Gastroesophageal sphincter (tissue), 4 donors: ENCODE measurements at places on chromosomes 1 and 21.

DNA sequence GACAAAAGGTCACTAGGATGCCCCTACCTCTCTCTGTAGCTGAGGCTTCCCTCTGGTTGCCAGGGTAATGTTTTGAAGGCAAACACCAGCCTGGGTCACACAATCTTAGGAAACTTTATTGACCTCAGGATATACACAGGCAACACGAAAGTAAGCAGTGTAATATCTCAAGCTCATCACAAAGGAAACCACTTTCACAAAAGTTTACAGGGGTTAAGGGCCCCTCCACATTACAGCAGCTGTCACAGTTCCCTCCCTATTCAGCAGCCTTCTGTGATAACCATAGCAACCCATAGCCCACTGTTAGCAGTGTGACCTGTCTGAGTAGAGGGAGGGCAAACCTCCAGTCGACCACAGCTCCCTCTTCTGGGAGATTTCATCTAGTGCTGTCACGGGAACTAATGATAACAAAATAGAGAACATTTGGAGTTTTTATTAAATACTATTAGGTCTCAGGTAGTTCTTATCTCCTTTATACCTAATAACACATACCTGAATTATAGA lies 149.8 kb downstream of the PTPRC start:
- ATAC-seq, result no peak

- ATAC-seq, result no peak
Measured at GRCh38 chr1:63713627-63714481, 60.0 kb upstream of the ROR1 start.

- no peak for ATAC-seq
Measured at GRCh38 chr1:6424000-6424565, 493 bp upstream of the ESPN start.

GRCh38 chr1:153649863-153650235 lies 8.7 kb upstream of the SNAPIN start:
- ATAC-seq, result no peak

- no peak for ATAC-seq
Measured at GRCh38 chr1:101005871-101006270, 19.7 kb downstream of the DPH5 start.

- no peak for ATAC-seq
Measured at GRCh38 chr1:175927944-175928343, 184.5 kb upstream of the TNR start.

DNA sequence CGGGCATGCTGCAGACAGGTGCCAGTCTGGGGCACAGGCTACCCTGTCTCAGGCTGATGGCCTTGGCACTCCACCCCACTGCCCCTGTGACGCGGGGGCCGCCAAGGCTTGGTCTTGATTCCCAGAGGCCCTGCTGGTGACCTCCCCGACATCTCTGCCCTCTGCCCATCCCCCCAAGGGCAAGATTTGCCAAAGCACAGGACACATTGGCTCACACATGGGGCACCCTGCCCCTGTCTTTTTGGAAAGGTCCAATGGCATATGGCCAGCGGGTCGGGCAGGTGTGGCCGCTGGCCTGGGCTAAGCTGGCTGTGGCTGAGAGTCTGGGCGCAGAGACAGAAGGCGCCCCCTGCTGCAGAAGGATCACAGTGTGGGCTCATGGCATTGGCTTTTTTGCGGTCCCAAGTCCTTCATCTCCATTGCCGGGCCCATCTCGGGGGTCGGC lies 4.6 kb downstream of the MIB2 start:
- no peak for ATAC-seq

GRCh38 chr21:34517039-34517438 lies 5.0 kb upstream of the KCNE1 start:
- no peak for ATAC-seq

DNA sequence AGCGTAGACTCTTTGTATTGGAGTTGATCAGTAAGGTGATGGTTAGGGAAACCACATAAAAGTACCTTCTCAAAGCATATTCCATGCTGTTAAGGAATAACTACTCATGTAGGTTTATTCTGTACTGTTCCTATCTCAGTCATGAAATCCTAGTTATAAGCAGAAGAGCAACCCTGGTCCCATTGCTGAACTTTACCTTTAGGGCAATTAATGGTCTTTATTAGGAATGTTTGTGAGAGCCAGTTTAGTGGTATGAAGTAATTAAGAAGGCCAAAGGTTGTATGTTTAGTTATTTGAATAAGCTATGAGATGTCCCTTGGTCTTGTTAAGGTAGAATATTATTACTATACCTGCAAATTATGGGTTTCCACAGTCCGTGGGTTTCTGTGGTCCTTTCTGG lies 44.0 kb downstream of the ACP6 start:
- no peak for ATAC-seq

GRCh38 chr21:40938611-40939010 lies 91.7 kb upstream of the DSCAM start:
- ATAC-seq, result no peak
